BJ (cell line): ENCODE measurements at places on chromosomes 6 and 20.

- peak; percentile 13 for DNase-seq
These were observed 120.2 kb downstream of the MBOAT1 start for GRCh38 chr6:20092071-20092566.

- DNase-seq = no peak
These were observed 1193.4 kb upstream of the MAP3K7 start for GRCh38 chr6:91780270-91780669.

- no peak for DNase-seq
These were observed 28.5 kb downstream of the NEDD9 start for GRCh38 chr6:11204005-11204399.

DNA sequence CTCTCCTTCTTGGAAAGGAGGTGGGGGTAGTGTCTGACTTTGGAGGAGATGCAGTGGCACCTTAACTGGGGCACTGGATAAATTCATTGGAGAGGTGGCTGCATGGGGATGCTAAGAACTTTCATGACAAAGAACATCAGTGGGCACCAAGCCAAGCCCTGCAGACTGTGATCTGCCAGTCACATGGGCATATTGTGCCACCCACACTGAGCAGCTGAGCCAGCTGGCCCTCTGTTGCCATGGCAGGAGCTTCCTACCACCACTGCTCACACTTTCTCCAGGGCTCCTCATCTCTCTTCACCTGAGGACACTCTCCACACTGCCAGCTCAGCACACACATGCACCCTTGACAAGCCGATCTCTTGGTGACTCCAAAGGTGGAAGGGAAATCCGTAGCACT is 715.6 kb downstream of the QKI start:
- DNase-seq = no peak

DNA sequence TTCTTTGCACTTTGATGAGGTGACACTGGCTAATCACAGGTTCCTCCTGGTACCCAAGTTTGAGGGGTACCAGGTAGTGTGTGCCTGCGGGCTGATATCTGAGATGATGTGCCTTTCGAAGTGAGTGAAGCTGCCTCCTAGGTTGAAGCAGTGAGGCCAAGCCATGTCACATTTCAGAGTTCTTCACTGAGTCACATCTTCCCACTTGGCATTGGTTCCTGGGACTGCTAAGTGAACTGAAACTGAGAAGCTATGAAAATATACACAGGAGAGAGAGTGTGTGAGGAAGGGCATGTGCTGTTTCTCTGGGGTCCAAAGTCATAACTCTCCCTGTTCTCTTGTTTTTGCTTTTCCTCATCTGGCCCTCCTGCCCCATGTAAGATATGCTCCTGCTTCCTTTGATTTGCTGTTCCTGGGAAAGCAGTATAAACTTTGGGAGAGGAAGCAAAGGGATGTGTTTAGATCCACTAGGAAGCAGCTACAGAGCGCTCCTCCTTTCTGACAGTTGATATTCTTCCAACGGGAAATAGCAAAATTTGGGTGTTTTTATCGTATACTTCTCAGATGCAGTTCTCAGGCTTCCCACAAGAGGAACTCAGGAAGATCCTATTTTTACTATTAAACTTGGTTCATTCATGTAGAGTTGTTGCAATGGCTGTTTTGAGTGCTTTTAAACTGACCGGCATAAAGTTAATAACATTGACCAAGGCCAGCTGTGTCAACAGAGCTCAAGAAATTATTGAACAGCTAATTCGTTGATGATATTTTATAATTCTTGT is 153.7 kb downstream of the MOXD1 start:
- no peak for DNase-seq

DNA sequence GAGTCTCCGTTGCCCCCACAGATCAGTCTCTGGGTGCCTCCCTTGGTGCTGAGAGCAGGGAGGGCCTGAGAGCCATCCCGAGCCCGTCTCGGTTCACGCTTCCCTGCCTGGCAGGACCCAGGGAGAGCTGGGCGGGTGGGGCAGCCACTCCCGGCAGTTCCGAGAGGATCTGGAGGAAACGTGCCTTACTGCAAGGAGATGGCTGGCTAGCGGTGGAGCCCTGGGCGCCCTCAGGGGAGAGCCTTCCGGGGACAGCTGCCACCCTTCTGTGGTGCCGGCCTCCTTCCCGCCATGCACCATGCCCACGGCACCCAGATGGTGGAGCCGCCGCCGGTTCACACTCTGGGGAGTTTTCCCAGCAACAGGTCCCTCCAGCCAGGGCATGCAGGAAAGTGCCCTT is 45.8 kb upstream of the SLCO4A1 start:
- DNase-seq = no peak
